Urinary bladder (tissue), 4 donors: ENCODE measurements at places on chromosomes 11 and 22.

GRCh38 chr11:68942751-68943271 is 38.0 kb downstream of the MRGPRD start:
- DNase-seq: no peak

DNA sequence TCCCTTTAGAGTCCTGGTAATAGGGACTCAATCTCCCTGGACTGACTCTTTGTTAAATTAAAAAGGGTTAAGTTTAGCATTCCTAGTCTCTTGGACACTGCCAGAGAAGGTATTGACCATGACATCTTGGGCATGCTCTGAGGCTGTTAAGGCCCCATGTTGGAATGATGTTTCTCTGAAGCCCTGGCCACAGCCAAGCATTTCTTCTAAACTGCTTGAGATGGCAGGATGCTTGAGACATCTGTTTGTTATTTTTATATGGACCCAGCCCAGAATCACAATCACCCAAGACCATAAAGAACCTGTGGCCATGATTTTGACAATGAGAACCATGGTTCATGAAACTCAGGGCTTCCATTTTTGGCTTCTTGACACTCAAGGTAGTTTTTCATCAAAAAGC is 5.5 kb upstream of the ANKK1 start:
- no peak for DNase-seq

- no peak for DNase-seq
Measured at GRCh38 chr11:35090125-35090524, 48.8 kb upstream of the CD44 start.

DNA sequence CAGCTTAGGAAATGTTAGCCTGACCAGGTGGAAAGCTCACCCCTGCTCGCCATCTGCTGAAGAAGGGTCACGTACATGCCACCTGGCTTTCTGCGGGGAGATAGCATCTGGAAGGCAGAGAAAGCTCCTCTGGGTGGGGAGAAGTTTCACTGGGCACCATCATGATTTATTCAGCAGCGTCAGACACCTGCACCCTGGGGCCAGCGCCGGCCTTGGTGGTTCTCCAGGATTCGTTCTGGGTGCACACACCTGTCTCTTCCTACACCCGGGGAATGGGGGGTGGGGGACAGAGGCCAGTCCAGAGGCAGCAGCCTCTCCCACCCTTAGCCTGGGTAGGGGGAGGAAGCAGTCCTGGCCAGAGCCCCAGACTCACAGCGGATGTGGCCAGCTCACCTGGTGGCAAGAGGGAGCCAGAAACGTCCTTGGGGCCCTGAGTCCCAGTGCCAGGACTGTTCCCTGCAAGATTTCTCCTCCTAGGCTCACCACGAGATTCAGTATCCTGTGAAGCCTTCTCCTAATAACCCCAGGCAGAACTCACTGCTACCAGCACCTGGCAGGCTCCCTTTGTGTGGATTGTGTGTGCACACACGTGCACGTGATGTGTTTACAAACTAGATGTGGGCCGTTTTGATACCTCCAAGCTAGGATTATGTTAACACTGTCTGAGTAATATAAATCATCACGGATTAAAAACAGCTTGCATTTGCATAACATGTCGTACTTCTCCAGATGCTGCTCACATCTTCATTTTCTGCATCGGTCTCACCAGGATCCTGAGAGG is 17.3 kb upstream of the RASD2 start:
- no peak for DNase-seq

GRCh38 chr11:11615086-11615485 is 6.7 kb downstream of the GALNT18 start:
- DNase-seq: no peak

GRCh38 chr22:23387827-23388516 is 192.1 kb downstream of the IGLL1 start:
- DNase-seq: no peak

DNA sequence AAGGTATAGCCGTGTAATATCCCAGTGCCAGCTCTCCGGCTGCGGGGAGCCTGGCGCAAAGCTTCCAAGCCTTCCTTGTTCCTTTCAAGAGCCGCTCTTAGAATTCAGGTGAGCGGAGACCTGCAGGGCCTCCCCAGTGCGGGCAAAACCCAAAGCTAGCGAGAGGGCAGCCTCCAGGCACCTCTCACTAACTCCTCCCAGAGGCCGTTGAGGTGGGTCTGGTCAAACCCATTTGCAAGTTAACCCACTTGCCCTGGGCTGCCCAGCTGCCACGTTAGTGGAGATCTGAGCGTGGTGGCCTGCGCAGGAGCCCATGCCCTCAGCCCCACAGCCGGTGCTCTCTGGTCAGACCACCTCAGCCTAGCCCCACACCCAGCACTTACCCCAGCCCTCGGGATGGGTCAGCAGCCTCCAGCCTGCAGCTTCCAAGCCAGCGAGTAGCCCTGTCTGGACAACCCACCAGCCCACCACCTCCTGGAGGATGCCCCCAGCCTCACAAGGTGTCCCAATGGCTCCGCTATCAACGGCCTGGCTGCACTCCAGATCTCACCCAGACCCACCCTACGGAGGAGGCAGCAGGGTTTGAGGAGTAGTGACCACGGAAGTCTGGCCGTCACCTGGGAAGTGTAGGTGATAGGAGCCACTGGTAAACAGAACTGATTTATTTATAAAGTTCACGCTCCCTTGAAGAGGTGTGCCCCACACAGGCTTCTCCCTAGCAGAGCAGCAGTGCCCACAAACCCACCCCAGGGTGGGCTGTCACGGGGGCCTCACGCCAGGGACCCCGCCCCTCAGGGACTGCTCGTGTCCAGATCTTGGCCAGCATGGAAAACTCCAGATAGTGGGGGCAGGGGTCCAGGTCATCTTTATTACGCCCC is 2.3 kb downstream of the ASCL2 start:
- no peak for DNase-seq

DNA sequence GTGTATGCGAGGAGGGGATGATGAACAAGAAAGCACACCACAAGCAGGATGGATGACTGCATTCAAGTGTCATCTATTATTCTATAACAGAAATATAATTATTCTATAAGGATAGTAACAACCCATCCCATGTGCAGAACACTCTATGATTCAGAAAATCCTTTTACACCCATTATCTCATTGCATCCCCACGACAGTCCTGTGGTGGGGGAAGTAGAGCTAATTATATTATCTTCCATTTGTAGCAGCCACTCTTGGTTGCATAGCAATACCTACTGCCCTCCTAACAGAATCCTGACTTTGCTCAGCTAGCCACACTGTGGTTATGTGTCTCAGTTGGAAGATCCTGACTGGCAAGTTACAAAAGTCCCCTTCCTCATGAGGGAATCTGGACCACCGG is 406.5 kb upstream of the NARS2 start:
- DNase-seq: no peak

DNA sequence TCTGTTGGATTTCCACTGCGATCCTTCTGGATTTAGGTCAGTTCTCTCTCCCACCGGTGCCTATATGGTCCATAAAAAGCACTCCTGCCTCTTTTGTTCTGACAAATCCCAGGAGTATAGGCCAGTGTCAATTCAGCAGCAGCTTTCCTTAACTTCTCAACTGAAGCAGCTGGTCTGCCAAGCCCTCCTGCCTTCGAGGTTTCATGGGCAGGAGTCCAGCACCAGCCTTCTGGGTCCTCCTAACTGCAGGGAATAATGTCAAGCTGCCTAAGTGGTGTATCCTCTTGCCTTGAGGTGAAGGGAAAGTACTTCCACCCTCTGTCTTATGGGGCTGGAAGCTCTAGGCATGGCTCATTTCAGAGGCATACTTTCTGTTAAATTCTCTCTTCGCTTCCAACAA is 149.4 kb upstream of the NCAM1 start:
- DNase-seq: no peak

DNA sequence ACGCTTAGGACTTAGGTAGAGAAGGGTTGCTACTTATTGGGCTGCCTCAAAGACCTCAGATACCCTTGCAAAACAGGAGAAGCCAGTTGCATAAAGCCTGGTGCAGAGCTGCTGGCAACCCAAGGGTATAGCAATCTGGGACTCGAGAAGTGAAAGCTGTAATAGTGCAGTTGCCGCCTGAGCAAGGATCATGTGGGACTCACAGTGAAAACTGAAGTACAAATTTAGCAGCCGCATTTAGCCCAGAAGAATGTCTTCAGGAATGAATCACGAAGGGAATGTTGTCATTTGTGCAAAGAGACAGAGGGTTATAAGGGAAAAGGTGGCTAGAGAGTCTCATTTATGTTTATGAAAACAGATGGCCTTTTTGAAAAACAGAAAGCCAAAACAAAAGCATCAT is 267.2 kb downstream of the TENM4 start:
- DNase-seq: no peak

- DNase-seq: no peak
Measured at GRCh38 chr11:19664886-19665548, 47.6 kb upstream of the NAV2 start.

DNA sequence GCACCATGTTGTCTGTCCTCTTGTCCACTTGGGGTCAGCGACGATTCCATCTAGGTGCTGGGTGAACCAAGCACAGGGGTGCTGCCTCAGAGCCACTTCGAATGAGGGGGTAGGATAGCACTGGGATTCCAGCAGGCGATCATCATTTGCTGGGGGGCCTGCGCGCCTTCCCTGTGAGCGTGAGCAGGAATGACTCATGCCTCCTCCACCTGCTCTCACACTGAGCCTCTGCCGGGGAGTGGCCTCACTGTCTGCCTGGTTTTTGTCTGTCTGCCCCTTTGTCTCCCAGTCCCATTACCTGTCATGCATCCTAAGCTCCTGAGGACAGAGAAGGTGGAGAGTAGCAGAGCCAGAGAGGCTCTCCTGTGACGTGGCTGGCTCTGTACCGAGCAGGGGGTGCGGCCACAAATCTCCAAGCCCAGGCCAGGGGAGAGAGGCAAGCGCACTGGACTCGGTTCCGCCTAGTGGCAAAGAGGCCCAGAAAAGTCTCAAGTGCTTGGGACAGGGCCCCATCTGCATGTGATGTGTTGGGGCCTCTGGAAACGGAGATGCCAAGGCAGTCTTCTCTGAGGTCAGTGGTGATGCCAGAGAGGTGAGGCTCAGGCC is 30.8 kb downstream of the RSPH14 start:
- DNase-seq: no peak

DNA sequence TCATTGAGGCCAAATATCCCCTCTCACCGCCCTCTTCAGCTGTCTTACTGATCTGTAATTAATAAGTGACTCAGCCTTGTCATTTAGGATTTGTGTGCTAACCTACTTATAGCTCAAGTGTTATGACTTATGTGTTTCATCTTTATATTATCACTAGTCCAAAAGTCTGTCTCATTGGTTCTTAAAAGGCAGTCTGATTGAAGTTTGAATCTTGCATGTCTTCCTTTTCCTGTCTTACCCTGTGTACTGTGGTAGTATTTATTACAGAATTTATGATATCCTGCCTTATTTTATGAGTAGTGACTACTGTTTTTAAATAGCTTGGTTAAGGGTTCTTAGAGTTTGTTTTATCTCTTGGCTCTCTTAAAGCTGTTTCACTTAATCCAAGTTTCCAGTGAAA is 6.3 kb downstream of the DEPDC7 start:
- DNase-seq: no peak

DNA sequence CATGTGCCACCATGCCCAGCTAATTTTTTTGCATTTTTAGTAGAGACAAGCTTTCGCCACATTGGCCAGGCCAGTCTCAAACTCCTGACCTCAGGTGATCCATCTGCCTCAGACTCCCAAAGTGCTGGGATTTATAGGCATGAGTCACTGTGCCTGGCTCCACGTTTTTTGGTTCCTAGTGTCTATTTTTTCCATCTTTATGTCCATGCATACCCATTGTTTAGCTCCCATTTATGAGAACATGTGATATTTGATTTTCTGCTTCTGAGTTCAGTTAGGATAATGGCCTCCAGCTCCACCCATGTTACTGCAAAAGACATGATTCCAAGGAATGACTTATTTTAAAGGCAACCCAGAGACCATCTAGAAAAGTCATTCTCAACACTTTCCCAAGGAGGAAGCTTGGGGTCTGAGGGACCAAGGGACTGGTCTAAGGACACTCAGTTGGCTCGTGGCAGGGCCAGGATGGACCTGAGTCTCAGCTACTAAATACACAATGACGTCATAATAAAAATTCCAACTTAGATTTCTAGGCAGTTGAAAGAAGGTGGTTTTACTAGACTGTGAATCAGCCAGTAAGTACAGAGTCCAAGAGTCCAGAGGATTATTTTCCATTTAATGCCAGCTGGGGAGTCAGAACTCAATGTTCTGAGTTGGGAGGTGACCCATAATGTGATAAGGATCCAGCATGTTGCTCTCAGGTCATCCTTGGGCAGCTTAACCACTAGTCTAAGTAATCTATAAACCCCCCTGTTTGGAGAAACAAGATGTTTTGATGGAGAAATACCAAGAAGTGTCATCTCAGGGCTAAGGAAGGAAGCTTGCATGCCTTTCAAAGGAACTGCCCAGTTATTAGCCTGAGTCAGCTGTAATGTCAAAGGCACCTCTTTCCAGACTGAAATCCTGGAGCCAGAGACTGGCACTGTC is 39.4 kb downstream of the ABTB2 start:
- no peak for DNase-seq

GRCh38 chr22:21916309-21916918 is 36.2 kb downstream of the PPM1F start:
- no peak for DNase-seq

DNA sequence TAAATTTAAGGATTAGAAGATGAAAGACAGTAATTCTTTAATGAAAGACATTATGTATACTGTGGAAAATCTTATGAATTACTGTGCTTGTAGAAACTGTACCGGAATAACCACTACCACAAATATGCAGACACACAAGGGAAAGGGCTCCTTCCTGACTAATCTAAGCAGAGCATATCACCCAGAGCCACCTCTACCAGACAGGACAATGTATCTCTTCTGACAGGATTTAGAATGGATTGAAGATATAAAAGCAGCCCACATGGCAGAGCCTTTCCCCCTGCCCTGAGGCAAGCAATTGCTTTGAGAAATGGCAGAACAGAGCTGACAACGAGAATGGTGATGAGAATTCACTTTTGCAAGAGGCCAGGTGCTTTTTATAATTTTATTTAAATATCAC is 144.1 kb downstream of the NOX4 start:
- DNase-seq: no peak

GRCh38 chr11:33733980-33734379 is 2.2 kb downstream of the CD59 start:
- DNase-seq: no peak

DNA sequence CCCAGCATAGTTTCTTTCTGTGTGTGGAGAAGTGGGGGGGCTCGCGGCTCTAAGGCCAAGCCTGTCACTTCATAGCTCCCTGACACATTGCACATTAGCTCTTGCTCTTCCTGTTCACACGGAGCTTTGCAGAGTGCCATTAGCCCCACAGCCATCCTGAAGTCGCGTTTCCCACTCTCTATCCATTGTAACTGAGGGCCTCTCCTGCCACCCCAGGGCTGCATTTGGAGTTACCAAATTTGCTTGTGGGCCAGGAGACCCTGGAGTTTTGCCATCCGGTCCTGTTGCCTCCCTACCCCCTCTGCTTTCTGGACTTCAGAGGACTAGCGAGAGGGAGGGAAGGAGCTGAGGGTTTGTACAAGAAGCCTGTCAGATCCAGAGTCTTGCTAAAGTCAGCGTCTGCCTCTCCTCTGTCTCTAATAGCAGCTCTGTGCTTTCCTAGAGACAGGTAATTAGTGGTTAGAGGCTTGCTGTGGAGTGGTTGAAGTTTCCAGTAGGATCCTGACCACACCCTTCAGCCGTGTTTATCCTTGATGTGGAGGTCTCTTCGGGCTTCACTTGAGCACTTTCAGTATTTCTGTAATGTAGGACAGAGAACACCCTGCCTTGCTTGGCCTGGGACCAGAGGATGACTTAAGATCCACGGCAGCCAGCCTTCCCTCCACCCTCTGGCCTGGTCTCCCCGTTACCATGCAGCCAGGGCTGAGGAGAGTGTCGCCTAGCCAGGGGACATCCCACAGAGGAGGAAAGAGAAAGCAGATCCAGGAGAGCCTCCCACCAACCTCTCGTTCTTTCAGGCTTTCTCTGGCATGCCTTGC is 14.1 kb downstream of the DCPS start:
- DNase-seq: peak; percentile 66

- no peak for DNase-seq
Measured at GRCh38 chr11:71266114-71266833, 13.9 kb upstream of the SHANK2 start.
